ENCODE measurements at places on chromosomes 2 and 18.

- no peak for DNase-seq
Measured at GRCh38 chr18:5519448-5520298, 24.1 kb downstream of the EPB41L3 start.

GRCh38 chr2:48779019-48779716 is 23.6 kb upstream of the LHCGR start:
- DNase-seq, result no peak

DNA sequence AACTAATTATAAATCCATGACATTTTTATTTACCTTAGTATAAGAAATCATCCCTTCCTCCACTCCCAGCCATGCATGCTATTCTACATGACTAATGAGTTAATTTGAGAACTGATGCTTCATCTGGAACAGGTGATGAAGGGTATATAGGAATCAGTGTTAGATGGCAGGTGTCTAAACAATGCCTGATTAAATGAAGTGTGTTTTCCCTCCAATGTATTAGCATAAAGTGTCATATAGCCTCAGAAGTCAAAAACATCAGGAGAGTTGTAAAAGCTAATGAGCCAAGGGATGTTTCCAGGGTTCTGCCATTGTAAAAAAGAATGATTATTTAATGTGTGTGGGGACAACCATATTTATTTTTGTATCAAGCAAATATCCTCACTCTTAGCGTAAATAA is 913.8 kb downstream of the DCC start:
- no peak for DNase-seq

- no peak for DNase-seq
Measured at GRCh38 chr2:205937211-205937610, 148.8 kb downstream of the INO80D start.

GRCh38 chr2:224772494-224772893 is 56.3 kb upstream of the CCDC195 start:
- no peak for DNase-seq

GRCh38 chr2:205996161-205996560 is 89.8 kb downstream of the INO80D start:
- DNase-seq, result no peak

DNA sequence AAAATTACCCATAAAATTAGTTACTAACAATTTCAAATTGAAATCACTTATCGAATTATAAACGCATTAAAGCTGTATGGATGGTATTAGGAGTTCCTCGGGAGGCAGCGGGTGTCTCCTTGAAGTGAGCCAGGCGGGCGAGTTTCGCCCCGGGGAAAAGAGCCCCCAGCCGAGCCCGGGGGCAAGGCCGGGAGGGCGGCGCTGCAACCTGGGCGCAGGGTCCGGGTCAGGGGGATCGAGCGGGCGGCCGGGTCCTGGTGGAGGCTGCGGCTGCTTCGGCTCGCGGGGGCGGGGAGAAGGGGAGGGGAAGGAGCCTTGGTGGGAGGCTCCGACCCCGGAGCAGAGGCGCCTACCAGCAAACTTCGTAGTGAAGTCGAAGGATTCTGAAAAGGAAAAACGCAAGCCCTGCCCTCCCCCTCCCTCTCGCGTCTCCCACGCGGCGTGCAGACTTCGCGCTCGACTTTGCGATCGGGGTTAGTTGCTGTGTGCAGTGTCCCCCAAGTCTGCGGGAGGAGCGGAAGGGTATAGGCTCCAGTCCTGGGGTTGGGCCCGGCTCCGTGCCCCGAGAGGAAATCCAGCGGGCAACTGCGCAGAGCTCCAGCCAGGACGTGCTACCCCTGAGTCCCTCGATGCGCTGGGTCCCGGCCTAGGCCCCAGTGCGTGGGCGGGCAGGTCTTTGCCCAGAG is 140.8 kb downstream of the MEIS1 start:
- peak; percentile 60 for DNase-seq

DNA sequence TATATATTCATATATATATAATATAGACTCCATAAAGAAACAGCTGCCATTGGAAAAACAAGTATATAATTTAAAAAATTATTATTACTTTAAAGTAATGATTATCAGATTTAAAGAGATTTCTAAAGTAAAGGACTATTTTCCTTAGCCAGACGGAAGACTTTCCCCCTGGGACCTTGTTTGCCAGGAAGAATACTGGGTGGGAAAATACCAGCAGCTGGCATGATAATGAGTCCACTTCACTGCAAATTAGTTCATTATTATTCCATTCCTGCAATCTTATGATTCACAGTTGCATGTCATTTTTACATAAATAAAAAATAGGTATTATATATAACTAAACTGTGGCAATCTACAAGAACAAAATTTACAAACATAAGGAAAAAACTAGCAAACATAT is 339.8 kb upstream of the CDH7 start:
- DNase-seq, result no peak

- no peak for DNase-seq
Measured at GRCh38 chr2:203399031-203399430, 70.8 kb downstream of the ABI2 start.

- no peak for DNase-seq
Measured at GRCh38 chr2:23767876-23768621, 158.9 kb downstream of the ATAD2B start.

DNA sequence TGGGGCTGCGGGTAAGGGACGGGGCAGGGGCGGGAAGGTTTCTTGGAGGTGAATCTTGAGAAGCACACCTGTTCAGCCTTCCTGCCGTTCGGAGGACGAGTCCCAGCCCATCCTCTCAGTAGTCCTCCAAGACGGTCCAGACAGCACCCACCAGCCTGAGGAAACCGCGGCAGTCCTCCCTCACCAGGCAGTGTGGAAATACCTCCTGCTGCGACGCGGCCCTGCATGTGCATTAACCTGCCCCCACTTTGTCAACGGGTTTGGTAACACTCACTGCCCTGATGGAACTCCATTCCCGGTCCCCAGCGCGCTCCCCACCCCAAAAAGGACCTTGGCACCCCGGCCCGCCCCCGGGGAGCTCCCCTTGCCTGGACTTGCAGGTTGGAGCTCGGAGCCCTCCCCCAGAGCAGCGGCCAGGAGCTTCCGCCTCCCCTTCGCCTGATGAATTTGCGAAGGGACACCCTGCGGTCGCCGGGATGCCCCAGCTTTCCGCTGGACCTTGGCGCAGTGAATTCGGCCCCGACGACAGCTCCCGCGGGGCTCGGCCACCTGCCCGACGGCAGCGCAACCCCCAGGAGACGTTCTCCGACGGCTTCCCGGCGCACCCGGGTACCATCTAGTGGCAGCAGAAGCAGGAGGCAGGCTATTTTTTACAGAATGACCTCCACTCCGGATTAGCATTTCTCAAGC is 31.5 kb downstream of the ACVR1C start:
- peak; percentile 59 for DNase-seq

DNA sequence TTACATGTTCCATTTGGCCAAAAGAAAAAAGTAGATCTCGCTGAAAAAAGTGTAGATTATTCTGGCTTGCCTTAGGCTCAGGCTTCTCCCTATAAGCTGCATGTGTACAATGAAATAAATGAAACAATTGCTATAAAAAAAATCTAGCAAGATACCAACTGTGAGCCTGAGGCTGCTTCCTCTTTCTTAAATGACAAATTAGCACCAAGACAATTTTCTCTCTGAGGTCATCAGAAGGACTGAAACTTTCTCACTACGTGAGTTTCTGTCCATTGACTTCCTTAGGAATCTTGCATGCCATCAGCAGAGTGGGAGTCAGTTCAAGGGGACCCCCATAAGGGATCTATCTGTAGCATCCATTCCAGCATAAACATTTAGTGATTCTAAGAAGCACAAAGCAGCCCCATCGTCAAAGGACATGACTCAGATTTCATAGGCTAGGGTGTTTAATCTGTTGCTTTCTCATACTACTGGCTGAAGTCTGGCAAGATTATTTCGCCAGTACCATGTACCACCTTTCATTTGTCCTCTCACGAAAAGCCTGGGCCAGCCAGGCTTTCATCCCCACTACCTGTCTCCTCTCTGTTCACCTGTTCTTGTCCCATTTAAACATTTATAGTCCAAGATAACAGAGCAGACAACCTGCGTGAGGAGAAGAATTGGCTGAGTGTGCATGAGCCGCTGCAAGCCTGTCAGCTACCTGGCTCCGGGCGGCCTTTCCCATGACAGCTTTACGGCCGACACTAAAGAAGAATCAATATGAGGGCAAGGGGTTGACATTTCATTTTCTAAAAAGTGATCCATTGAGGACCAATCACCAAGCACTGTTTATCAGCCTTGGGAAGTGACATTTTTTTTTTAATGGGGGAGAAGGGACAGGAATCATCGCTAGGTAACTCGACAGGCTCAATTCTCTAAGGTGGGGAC is 120.0 kb downstream of the EPHA4 start:
- no peak for DNase-seq

DNA sequence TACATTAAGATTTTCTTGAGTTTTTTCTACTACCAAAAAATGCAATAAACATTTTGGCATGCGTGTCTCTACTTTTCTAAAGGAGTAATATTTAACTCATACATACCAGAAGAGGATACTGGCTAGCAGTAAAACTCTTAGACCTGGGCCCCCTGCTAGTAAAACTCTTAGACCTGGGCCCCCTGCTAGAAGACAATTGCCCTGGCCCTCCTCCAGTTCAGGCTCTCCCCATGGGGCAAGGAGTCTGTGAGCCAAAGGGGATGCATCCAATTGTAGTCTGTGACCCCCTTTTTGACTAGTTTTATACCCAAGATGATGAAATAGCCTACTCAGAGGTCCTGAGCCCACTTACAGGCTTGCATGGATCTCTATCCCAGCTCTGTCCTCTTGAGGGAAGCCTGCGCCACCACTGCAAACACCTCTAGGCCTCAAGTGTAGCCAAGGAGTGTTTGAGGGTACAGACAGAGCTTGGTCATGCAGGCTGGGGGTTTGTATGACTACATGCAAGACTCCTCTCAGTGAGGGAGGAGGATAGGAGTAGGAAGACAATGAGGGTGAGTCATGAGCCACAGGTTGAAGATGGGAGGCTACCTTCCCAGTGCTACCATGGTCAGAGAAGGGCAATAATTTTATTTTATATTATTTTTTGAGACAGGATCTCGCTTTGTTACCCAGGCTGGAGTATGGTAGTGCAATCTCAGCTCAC is 45.2 kb upstream of the PGAP1 start:
- no peak for DNase-seq

- no peak for DNase-seq
Measured at GRCh38 chr2:222912117-222912516, 51.3 kb downstream of the ACSL3 start.

DNA sequence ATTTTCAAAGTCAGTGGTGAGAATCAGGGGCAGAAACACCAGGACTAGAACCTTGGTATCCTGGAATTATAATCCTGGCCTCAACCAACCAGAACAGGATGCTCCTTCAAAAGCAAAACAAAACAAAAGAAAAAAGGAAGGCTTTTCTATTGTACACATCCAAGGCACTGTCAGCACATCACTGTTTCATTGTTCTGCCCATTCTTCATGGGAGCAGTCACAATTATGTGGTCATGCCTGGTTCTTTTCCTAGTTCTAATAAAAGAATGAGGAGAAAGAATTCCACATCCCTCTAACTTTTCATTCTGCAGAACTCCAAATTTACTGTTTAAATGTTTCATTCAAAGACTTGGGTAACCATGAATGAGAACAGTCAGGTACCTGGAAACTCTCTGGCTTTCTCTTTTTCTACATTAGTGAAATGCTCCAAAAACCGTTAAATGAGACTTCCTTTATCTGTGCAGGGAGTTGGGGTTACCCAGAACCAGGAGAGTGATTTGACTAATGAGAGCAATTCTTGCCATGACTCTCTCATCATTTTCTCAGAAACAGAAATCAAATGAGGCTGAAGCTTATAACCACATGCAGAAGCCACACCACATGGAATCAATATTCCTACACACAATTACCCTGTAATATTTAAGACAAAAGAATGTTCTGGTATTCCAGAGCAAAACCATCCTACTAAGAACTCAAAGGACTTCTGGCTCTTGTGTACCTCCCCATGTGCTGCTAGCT is 110.9 kb upstream of the CCDC150 start:
- DNase-seq, result no peak

DNA sequence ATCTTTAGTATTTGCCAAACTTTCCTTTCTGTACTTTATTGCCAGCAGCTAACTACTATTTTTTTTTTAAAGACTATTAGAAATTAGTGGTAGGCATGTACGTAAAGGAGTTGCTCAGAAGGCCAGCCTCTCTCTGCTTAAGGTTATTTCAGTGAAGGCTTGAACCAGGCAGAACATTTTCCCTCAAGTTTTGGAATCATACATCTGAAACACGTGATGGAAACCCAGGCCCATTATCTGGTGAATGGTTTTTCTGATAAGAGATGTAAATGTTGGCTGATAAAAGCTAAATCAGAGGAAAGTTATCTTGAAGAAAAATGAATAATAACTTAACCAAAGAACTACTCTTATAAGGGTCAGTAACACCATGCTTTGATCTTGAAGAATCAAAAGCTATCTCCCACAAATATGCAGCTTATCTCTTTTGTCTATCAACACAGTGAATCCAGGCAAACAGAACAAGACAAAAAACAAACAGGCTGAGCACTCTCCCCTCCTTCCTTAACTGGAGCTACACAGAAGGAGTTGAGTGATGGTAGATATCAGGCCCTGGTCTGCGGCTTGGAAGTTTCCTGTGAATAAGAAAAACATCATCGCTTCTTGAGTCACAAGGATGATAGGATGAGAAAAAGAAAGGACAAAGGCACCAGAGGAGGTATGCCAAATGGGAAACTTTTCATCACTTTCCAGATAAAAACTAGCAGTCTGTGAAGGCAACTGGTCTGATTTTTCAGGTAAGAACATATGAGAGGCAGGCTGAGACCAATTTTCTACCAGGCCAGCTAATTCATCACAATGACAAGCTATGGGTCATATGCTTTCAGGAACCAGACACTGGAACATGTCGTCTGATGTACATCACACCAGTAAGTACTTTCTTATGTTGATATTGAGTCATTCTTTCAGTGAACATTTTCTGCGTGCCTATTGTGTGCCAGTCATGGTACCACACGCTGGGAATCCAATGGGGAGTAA is 88.4 kb upstream of the STK17B start:
- DNase-seq, result no peak

DNA sequence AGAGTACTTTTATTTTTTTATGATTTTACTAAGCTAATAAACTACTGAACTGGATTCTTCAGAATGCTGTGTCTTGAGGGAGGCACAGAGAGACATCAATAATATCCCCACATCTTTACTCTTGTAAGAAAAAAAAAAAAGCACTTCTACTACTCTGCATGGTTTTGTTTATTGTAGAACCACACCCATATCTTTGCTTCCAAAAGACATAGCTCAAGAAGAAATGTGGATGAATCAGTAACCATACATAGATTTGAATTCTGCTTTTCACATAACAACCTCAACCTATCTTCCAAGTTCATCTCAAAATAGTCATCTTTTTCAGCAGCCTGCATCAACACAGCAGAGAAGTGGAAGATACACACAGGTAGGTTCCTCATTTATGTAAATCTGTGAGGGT is 12.2 kb upstream of the COL5A2 start:
- no peak for DNase-seq

GRCh38 chr2:27212626-27213471 is 781 bp upstream of the SLC5A6 start:
- DNase-seq, result peak; percentile 8
